ENCODE measurements at places on chromosomes 13 and 19.

DNA sequence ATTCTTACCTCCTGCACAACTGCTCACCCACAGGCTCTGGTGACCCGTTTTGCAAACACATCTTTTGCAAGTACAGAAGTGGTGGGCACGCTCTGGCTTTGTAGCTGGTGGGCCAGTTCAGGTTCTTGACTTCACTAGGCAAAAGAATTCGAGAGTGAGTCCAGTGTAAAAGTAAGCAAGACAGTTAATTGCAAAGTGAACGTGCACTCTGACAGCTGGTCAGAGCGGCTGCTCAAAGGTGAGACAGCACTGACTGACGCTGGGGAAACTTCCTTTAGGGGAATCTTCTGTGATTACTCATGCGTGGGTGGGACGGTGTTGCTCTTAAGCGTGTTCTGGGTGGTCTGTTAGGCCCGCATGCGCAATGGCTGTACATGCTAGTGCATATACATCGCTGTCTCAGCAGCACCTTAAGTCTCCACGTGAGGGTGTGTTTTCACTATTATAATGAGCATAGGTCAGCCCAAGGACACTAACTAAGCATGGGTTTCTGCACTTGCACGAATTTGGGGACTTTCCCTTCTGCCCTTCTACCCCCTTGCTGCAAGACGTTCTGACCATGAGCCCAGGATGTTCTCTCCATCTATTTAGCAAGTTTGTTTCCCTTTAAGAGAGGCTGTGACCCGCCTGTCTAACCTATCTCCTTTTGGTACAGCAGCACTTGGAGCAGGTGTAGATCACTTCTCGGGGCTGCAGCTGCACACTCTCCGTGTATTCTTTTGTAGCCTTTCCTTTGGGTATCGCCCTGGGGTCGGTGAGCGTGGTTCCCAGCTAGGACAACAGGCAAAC is 30.2 kb upstream of the CD33 start:
- peak; percentile 9 for DNase-seq

DNA sequence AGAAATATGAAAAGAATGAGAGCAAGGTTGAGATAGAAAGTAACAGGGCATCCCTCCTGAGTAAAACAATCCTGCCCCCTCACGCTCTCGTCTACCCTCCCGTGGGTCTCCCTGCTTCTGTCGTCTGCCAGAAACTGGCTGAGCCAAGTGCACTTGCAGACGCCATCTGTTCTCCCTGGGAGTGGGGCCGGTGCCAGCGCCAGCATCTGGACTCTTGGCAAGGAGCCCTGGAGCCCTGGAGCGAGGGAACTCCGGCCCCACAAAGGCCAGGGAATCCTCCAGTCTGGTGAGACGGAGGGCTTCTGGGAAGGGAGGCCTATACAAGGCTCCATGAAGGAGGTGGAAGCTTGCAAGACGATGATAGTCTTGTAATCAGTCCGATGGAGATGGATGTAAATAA is 2.3 kb upstream of the TMEM91 start:
- no peak for DNase-seq

DNA sequence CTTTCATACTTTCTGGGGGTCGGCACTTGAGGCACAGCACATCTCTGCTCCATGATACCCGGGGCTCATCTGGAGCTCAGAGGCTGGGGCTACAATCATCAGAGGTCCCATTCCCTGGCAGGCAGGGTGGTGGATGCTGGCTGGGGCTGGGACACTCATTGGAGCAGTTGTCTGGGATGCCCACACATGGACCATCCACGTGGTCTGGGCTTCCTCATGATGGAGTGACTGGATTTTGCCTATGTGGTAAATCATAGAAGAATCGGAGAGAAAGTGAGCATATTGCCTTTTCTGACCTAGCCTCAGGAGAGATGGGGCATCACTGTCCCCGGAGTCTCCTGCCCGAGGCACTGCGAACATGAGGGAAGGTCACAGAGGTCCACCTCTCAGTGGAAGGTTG is 91.4 kb upstream of the IRS2 start:
- DNase-seq = no peak

DNA sequence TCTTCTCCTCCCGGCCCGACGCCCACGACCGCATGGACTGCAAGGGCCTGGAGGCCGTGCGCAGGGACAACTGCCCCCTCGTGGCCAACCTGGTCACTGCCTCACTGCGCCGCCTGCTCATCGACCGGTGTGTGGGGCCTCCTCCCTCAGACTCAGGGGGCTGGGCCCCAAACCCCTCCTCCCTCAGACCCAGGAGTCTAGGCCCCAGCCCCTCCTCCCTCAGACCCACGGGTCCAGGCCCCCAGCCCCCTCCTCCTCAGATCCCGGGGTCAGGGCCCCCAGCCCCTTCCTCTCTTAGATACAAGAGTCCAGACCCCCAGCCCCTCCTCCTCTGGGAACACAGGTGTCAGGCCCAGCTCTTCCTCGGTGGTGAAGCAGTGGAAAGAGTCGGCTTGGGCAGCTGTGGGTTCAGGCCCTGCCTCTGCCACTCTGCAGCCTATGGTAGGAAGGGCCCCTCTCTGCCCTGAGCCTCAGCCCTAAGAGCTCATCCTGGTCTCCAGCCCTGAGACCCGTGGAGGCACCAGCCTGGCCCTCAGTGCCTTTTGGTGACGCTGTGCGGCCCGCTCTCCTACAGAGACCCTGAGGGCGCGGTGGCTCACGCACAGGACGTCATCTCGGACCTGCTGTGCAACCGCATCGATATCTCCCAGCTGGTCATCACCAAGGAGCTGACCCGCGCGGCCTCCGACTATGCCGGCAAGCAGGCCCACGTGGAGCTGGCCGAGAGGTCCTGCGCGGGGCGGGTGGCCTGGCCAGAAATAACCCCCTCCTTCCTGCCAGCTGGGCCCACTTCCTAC is 3.7 kb upstream of the SPIB start:
- peak; percentile 82 for DNase-seq

DNA sequence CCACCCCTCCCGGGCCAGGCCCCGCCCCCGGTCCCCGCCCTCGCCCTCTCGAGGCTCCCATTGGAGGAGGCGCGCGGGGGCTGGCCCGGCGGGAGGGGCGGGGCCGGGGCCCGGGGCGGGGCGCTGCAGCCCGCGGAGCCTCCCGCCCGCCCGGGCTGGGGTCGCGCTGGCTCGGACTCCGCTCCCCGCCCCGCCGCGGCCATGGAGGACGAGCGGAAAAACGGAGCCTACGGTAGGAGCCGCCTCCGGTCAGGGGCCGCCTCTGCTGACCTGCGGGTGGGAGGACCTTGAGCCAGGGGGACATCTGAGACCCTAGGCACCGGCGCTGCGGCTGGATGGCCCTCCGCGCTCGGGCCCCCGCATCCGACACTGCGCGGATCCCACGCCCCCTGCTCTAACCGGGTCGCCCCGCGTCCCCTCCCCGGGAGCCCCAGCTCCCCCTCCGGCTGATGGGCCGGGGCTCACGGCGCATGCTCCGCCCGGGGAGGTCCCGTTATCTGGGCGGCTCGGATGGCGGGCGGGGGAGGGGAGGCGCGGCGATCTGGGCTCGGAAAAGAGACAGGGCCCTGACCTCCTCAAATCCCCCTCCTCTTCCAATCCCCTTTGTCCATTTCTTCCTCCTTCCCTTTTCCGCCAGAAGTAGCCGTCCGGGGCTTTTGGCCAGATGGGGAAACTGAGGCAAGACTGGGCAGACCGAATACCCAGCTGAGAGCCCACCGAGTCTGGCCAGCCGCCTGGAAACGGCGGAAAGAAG is 15.4 kb upstream of the AP1M2 start:
- DNase-seq = peak; percentile 84

DNA sequence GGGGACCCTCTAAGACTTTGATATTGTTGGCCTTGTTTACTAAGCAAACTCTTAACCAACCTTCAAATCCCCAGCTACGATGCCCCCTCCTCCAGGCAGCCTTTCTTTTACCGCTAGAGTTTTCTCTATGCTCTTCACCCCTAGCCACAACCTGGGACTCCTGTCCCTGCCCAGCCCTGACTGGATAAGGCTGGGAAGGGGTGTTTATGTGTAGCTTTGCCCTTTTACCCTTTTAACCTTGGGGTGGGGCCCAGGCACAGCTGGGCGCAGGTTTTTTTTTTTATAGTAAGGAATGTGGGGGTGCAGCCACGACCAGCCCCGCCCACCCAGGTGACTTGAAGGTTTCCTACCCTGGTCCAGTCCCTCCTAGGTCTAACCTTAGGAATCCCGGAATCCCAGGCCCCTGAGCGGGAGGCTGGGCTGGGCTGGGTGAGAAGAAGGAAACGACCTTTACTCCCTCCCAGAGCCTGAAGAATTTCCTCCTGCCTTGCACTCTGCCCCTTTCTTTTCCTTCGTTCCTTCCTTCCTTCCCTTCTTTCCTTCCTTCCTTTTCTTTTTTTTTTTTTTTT is 12.2 kb downstream of the TJP3 start:
- no peak for DNase-seq

GRCh38 chr13:44842158-44842557 is 147.1 kb downstream of the NUFIP1 start:
- DNase-seq = no peak

DNA sequence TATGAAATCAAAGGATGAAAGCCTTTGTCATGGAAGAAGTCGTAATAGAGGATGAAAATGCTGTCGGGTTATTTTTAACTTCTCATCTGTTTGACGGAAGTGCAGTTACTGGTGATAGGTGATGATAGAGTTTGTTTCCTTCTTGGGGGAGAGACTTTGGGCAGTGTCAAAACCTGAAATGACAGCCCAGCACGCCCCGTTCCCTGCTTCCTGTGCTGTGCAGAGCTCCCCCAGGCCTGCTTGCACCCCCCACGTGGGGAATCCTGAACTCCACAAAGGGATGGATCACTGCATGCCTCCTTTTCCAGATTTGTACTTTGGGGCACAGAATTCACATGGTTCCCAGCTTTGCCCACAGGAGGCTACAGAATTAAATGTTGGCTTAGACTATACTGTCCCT is 102.7 kb downstream of the ATP11A start:
- DNase-seq = no peak

- DNase-seq = peak; percentile 70
Measured at GRCh38 chr13:20161275-20161950, 561 bp upstream of the GJA3 start.

DNA sequence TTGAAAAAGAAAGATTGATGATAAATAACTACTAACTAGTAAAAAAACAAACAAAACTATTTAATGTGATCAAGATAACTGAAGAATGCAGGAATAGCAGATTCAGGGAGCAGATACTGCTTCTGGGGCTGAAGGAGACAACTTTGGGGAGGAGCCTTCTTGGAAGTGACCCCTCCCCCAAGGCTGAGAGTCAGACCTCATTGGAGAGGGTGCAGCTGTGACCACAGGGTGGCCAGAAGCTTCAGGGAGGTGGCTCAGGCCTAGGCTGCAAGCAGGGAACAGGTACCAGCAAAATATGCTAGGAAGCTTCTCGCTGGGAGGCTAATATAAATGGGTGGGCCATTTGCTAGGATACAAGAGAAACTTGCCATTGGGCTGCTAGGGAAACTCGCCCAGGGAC is 149.9 kb downstream of the MYO16 start:
- DNase-seq = no peak

GRCh38 chr13:79966493-79966895 is 374.4 kb downstream of the SPRY2 start:
- DNase-seq = no peak

GRCh38 chr19:31271306-31271911 is 77.8 kb downstream of the TSHZ3 start:
- DNase-seq = no peak

DNA sequence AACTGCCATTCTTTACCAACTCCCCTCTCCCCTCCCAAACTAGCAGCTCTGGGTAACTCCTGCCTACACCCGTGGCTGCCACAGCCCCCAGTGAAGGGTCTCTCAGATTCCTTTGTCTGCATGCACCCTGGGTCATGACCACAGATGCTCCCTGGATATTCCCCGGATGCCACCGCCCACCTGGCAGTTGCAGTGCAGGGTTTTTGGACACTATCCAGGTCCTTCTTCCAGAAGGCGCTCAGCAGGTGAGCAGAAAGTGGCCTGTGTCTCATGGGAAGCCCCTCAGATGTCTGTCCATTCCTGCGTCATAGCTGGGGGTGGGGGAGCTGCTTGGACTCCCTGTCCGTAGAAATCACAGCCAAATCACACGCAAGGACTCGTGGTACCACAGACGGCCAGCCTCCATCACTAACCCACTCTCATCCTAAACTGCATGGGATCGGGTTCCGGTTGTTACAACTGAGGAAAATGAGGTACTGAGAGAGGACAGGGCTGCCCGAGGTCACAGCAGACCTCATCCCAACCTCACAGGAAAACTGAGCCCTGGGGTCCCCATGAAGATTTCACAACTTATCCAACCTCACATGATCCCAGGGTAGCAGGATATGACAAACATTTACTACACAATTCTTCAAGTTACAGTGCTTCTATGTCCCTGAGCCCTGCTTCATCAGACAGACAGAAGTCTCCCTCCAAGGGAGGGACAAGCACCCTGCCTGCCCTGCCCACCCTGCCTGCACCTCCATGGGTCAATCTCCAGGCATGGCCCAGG is 38.6 kb downstream of the ELL start:
- no peak for DNase-seq
